ENCODE measurements at places on chromosomes 13 and 19.

GRCh38 chr13:97411984-97412383 is 22.0 kb upstream of the RAP2A start:
- DNase-seq: peak; percentile 72

GRCh38 chr13:24680258-24680920 is at the start of gene ATP12A:
ATP12A (plus strand) TSS chr13:24680408; CDS start chr13:24680744, 336 bp downstream.
- DNase-seq: no peak

DNA sequence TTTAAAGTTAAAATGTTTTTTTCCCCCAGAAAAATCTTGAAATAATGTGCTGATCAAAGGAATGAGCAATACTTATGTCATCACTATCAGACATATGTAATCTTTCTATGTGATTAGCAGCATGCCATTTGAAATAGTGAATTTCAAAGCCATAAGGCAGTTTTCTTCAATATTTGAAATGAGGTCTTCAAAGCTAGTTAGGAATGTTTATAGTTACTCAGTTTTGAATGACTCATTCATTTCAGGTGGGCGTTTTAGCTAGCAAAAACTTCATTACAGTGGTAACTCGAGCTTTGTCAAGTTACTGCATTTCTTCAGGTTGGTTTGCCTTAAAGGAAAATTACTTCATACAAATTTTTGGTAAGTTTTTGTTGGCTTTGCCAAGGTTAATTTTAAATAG is 102.1 kb downstream of the ATP8A2 start:
- no peak for DNase-seq

DNA sequence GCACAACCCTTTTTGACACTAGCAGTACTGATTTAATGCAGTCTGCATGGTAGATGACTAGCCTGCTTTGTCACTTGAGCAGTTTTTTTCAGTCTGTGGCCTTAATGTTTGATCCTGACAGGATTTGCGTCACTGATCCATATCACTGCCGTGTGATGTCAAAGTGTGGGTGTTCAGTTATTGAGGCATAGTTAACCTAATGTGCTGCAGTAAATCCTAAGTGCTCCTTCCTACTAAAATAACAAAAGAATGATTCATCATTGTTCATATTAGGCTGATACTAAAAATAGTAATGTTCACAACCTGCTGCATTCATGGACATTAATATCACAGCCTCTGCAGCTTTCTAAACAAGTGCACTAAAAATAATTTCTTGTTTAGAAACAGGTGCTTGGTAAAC is 121.9 kb upstream of the MLNR start:
- DNase-seq: peak; percentile 32

DNA sequence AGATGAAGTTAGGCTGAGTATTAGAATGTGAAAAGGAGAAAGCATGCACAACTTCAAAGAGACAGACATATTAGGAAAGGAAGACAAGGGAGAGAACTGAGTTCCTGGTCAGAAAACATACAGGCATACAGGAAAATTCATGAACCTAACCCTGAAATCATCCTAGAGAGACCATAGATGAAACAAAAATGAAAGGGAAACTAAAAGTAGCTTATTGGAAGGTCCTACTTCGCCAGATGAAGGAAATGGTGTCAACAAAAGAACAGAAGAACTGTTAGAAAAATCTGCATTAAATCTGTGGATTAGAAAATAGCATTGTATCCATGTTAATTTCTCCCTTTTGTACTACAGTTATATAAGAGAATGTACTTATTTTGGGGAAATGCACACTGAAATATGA is 169.0 kb upstream of the UFM1 start:
- no peak for DNase-seq

- DNase-seq: peak; percentile 89
Measured at GRCh38 chr13:50410921-50411746, 395.9 kb downstream of the KCNRG start.

GRCh38 chr13:50800091-50800739 is 43.3 kb downstream of the DLEU7 start:
- DNase-seq: no peak

GRCh38 chr13:98514288-98514687 is 62.6 kb downstream of the STK24 start:
- DNase-seq: no peak

- DNase-seq: no peak
Measured at GRCh38 chr19:16213076-16213475, 15.4 kb downstream of the AP1M1 start.

DNA sequence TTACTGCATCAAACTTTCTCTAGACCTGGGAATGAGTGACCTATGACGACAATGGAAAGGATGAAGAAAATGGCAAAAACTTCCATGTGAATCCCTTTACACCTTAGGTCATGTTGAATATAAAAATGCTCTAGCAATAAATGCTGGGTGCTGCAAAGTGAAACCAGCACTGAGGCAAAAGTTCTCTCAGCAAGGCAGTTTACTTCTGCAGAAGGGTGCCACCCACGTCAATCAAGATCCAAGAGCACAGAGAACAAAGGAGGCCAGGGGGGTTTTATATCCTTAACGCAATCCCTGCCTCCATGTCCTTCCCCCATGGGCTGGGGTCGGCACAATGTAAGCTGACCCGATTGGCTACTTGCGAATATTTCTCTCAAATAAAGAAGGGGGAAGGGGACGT is 38.7 kb downstream of the ZNF333 start:
- DNase-seq: no peak

DNA sequence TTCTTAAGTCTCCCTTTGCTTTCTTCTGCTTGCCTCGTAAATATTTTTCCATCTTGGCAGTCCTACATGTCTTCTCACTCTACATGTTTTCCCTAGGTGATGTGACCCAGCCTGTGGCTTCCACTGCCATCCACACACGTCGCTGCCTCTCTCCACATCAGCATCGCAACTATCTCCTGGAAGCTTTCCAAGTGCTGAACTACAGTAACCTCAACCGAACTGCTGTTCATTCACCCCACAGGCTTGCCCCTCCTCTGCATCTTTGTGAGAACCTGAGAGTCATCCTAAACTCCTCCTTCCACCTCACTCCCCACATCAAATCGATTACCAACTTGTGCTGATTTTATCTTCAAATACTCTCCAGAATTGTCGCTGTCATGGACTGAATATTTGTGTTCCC is 41.2 kb upstream of the USPL1 start:
- no peak for DNase-seq

DNA sequence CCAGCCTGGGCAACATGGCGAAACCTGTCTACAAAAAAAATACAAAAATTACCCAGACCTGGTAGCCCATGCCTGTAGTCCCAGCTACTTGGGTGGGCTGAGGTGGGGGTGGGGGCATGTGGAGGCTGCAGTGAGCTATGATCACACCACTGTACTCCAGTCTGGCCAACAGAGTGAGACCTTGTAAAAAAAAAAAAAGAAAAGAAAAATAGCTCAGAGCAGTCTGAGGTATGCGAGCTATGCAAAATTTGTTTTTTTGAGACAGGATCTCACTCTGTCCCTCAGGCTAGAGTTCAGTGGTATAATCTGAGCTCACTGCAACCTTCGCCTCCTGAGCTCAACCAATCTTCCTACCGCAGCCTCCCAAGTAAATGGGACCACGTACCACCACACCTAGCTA is 7.1 kb upstream of the TOMM40 start:
- no peak for DNase-seq

- no peak for DNase-seq
Measured at GRCh38 chr19:44455100-44455499, 6.8 kb upstream of the ZNF229 start.

GRCh38 chr13:20990910-20991525 is 70.4 kb downstream of the LATS2 start:
- DNase-seq: no peak

DNA sequence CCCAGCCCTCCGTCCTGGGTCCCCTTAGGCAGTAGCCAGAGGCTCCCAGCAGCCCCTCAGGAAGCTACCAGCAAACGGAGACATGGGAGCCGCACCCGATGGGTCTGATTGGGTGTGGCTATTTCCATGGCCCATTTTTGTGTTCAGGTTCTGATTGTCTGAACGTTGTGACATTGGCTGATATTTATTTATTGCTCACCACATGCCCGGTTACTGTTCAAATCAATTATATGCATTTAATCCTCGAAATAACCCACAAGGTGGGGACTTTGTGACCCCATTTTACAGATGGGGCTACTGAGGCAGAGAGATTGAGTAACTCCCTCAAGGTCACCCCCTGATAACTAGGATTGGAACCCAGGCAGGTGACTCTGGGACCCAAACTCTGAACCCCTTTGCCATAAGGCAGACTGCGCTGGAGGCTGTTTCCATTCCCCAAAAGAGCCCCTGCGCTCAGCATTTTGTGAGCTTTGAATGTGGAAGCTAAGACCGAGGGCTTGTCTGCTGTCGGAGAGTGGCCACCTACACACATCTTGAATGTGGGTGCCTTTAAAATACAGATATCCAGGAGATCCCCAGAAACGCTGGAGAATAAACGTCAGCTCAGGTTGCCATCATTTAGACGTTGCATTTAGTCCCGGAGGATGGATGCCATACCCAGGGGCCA is 13.6 kb upstream of the MCF2L start:
- DNase-seq: no peak

DNA sequence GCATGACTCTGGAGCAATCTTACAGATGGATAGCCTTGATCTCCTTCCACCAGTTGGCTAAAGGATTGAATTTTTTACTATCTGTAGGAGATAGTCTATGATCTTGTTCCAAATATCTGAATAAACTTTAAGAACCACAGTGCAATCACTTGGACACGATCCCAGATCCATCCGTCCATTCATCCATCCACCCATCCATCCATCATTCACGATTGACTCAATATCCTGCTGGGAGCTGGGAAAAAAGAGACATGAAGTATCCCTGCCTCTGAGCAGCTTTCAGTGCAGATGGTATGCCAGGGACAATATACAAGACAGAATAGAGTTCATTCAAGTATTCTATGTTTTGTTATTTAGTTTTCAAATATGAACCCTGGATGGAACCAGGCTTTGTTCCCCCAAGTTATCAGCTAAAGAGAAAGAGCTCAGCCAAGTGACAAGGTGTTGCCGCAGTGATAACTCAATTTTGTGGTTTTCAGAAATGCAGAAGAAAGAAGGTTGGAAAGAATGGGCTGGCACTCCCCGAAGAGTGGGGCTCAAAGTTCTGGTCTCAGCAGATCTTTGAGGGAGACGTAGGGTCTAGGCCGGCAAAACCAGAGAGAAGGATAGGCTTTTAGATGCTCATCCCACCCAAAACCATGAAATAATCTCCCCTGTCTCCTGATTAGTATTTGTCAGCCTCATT is 66.3 kb downstream of the IRS2 start:
- no peak for DNase-seq

- DNase-seq: peak; percentile 69
Measured at GRCh38 chr13:97307882-97308624, 85.9 kb downstream of the MBNL2 start.

DNA sequence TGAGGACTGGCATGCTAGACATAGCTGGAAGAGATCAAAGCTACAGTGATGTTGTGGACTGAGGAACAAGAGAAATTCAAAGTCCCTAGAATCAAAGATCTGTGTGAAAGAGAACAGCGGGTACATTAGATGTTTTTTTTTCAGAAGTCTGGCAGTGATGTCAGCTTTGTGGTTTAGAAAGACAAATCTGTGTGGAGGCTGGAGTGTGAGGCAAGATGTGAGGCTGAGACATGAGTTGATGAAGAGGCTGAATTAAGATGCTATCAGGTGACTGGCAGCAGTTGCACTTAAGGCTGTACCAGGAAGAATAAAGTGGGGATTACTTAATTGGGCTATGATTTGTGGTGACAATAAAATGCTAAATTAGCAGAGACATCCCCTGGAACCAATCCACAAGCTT is 46.5 kb downstream of the DNAJC3 start:
- DNase-seq: no peak

GRCh38 chr19:16085115-16085514 is 8.8 kb downstream of the TPM4 start:
- DNase-seq: no peak

DNA sequence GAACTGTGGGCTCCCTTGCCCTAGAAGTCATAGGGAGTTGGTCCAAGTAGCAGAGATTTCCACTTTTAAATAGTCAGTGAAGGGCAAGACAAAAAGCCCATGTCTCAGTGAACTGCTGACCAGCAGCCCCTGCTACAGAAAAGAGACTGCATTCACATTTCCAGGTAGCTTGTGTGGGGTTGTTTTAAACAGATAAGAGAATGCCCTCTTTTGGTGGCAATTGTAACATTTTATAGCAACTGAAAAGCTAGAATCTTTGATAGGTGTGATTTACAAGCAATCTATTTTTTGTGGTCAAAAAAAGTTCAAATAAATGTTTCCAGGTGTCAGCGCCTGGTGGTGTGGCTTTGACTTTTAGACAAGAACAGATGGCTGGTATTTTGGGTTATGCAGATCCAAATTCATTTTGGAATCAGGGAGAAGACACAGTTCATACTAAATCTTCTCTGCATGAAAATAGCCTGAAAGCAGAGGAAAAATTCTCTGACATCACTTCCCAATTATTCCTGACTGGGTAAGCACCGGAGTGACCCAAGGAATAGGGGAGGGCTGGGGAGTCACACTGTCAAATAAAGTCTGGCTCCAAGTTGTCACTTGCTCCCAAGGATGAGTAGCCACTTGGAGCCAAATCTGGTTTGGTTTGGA is 26.2 kb upstream of the GPR12 start:
- no peak for DNase-seq

DNA sequence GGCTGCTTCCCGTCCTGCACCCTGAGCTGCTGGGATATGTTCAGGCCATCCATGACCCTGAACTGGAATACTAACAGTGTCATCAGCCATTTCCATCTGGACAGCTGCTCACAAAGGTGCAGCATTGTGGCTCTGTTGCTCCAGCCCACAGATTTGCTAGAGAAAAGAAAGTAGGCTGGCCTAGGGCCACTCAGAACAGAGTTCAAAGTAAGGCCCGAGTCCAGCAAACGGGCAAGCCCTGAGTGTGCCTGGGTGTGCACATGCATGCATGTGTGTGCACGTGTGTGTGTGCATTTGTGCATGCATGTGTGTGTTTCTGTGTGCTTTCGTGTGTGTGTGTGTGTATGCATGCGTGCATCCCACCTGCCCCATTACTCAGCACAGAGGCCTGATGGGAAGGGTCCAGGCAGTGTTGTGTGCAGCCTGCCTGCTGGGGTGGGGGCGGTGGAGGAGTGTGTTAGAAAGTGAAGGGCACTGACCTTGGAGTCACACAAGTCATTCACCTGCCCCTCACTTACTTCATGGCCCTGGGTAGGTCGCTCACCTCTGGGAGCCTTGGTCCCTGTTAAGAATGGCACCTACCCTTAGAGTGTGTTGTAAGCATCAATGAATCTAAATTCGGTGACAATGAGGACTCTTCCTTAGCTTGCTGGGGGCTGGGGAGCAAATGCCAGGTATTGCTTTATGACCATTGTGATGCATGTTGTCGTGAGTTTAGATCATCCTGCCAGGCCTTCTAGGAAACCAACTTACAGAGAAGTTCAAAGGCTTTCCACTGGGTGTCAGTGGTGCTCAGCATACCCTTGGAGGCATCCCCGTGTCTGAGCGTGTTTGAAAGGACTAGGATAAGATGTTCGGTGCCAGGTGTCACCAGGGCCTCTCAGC is 53.2 kb downstream of the GPR12 start:
- DNase-seq: peak; percentile 72

All from AG08395 (cell line).